Activated naive CD8-positive, alpha-beta T cell treated with anti-CD3 and anti-CD28 coated beads, Interleukin-2, amount 10 ng/mL, durations not matched to agents 7 days and 5 days (primary cell): ENCODE measurements at places on chromosomes 2 and 18. TPM values are rescaled to one million over a fixed set of nuclear protein-coding genes. Genes with fewer than 3 reads are reported as not detected.

DNA sequence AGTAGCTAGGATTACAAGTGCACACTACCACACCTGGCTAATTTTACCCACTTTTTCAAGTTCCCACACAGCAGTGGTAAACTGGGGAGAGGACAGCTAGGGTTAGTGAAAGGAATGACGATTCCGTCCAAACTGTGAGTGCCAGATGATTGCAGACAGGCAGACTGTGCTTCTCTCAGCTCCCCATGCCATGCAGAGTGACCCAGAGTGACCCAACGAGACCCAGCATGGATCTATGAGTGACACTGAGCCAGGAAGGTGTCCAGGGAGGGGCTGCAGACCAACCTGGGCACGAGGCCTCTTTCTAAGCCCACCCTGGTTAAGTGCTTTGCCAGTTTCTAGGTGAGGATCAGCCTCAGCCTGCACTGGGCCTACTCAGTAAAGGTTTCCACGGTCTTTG, 7.7 kb upstream of the KLF11 start:
- H3K27ac ChIP-seq = no peak overlapping the region
- H3K36me3 ChIP-seq = no peaks in the 10 kb centered on the region
- H3K27me3 ChIP-seq = peaks cover 15% of the 10 kb centered on the region
- DNase-seq = no peak
- no peak overlapping the region for H3K4me3 ChIP-seq
- peaks cover 2% of the 10 kb centered on the region for H3K4me1 ChIP-seq

- DNase-seq = no peak
- H3K27ac ChIP-seq = no peak overlapping the region
- H3K36me3 ChIP-seq = no peaks in the 10 kb centered on the region
- H3K27me3 ChIP-seq = no peaks in the 10 kb centered on the region
- H3K4me3 ChIP-seq = no peak overlapping the region
These were observed 250.9 kb downstream of the PTH2R start for GRCh38 chr2:208657468-208657867.

DNA sequence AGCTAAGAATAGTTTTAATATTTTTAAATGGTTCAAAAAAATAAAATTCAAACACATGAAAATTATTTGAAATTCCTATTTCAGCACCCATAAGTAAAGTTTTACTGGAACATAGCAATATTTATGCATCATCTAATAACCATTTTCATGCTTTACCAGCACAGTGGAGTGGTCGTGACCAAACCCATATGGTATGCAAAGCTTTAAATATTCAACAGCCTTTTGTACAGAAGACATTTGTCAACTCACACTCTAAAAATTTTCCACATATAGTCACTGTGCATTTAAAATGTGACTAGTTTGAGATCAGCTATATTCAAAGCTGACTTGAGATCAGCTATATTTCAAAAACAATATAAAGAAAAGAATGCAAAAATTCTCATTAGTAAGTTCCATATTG, 46.2 kb downstream of the PUM2 start:
- H3K4me3 ChIP-seq = no peak overlapping the region
- no peak for DNase-seq
- H3K36me3 ChIP-seq = peaks cover 26% of the 10 kb centered on the region
- H3K27me3 ChIP-seq = no peaks in the 10 kb centered on the region
- peaks cover 5% of the 10 kb centered on the region for H3K4me1 ChIP-seq

- no peak for DNase-seq
- peaks cover 75% of the 10 kb centered on the region for H3K4me1 ChIP-seq
- peak overlapping the region; percentile 100 for H3K27ac ChIP-seq
- peak overlapping the region; percentile 64 for H3K4me3 ChIP-seq
- H3K27me3 ChIP-seq = no peaks in the 10 kb centered on the region
These were observed 96.5 kb downstream of the ZFP36L2 start for GRCh38 chr2:43129676-43130547.

DNA sequence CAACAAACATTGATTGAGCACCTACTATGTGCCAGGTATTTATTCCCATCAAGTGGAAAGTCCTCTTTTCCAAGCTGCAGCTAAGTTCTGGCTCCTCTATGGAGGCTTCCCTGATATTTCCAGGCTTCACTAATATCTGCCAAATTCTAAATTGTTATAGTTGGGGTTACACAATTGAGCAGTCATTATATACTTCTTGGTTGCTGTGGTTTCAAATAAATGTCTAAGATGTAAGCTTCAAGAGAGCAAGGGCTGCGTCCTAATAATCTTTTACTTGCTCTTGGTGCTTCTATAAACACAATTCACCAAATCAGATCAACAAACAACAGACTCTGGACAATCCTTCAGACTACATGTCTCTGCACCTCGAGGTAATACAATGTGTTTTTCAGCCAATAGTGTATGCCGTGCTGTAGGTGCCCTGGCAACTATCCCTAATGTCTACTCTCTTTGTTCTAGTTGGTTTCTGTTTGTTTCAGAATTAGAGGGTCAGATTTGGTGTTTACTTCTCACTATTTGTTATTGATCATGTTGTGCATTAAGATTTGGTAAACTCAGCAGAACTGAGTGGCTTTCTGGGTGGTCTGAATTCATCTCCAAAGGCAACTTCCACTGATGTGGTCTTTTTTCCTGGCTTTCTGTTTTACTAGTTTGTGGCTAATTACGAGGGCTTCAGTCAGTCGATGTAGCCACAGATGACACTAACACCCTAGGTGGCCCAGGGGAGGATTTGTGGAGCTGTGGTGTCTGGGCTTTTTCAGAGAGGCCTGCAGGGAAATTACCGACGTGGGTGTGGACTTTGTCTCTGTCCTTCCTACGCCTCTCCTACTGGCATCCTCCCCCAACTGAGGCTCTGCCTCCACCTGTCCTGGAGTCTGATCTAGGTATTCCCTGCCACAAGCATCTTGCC, 50.4 kb downstream of the CDCA7 start:
- no peak overlapping the region for H3K27ac ChIP-seq
- no peak overlapping the region for H3K4me3 ChIP-seq
- H3K4me1 ChIP-seq = peaks cover 6% of the 10 kb centered on the region
- DNase-seq = no peak

DNA sequence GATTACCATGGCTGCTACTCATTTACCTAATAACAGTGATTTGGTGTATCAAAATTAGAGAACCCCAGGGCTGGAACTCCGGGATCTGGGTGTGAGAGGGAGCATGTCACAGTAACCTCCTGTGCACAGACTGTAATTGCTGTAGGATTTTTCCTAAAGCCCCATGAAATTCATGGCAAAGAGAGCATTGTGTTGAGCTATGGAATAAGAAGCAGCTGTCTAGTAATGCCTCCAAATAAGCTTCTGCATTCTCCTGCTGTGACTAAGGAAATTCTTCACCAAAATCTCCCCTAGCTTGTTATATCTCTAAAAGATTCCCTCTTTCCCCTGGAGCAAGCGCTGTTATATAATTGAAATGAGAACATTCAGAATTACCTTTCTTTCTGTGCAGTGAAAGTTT, 158.1 kb upstream of the SPATS2L start:
- H3K27me3 ChIP-seq = peaks cover 8% of the 10 kb centered on the region
- H3K4me1 ChIP-seq = no peaks in the 10 kb centered on the region
- H3K36me3 ChIP-seq = no peaks in the 10 kb centered on the region
- no peak for DNase-seq
- no peak overlapping the region for H3K4me3 ChIP-seq
- H3K27ac ChIP-seq = no peak overlapping the region

- no peaks in the 10 kb centered on the region for H3K27me3 ChIP-seq
- H3K4me1 ChIP-seq = no peaks in the 10 kb centered on the region
- no peak overlapping the region for H3K27ac ChIP-seq
- H3K4me3 ChIP-seq = no peak overlapping the region
- H3K36me3 ChIP-seq = peaks cover 4% of the 10 kb centered on the region
- DNase-seq = no peak
These were observed 317.5 kb upstream of the TRIB2 start for GRCh38 chr2:12399240-12399639.

DNA sequence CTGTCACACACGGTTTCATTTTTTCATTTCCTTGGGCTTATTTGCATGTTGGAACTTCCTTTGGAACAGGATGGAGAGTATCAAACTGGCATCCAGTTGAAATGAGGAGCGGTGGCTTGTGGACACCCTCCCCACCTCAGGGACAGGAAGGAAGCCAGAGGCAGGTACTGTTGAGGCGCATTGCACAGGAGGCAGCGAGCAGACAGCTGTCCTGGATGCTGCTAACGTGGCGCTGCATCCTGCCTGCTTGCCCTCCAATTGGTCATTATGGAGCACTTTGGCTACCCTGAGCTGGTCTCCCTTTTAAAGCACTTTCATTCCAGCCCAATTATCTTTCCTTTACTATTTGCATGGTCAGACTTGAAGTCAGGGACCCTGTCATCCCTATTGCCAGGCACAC, 80.7 kb upstream of the ITGA4 start:
- H3K36me3 ChIP-seq = peaks cover 20% of the 10 kb centered on the region
- peaks cover 18% of the 10 kb centered on the region for H3K4me1 ChIP-seq
- no peak overlapping the region for H3K4me3 ChIP-seq
- no peak for DNase-seq
- no peak overlapping the region for H3K27ac ChIP-seq

DNA sequence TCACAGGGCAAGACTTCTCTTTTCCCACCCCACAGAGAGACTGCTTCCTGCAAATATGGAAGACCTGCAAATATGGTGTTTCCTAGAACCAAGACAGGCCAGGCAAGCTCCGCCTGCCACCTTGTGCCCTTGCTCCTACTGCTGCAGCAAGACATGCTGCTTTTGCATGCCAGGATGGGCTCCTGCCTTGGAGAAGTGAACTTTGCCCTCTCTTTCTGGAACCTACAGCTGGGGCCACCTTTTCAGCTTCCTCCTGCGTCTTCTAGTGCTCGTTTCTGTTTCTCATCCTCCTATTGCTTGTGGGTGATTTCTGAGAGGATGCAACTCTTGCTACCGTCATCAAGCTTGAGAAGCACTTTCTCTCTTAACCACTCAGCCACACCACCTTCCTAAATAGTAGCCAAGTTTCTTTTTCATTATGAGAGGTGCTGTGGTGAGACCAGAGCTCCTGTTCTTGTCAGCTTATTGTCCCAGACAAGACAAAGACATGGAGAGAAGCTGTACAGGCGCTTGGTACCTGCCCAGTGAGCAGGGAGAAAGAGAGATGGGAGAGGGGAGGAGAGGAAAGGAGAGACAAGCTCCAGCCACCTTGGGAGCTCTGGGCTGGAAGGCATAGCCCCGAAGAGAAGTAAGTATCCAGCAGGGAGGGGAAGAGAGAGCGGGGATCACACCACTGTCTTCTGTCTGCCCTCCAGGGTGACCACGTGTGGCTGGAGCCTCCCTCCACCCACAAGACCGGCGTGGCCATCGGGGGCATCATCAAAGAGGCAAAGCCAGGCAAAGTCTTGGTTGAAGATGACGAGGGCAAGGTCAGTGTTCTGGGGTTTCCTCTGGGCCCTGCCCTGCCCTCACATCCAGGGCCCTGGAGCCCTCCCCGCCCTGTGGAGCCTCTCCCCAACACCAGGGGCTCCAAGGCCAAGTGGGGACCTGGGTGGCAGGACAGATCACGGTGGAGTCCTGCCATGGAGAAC, 28.3 kb downstream of the MYO7B start:
- H3K4me3 ChIP-seq = peak overlapping the region; percentile 87
- DNase-seq = peak; percentile 53
- peaks cover 23% of the 10 kb centered on the region for H3K4me1 ChIP-seq

GRCh38 chr2:9613291-9613690, 17.5 kb downstream of the YWHAQ start:
- no peak for DNase-seq
- no peak overlapping the region for H3K4me3 ChIP-seq

DNA sequence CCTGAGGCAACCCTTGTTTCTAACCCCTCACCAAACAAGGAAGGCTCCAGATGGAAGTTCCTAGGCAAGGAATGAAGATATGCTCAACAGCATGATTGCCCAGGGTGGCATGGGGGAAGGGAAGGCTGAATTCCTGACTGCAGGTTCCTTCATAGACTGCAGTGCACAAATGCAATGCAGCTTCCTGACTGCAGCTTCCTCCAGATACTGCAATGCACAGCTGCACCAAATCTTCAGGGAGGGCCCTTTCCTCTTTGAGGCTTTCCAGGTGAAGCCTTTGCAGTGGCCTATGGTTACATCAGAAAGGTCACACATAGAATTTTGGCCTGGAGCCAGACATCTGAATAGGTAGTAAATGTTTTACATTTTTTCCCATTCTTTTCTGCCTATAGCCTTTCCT, 58.8 kb upstream of the DYNAP start:
- H3K4me3 ChIP-seq = no peak overlapping the region
- H3K36me3 ChIP-seq = no peaks in the 10 kb centered on the region
- H3K27ac ChIP-seq = no peak overlapping the region
- no peak for DNase-seq
- H3K27me3 ChIP-seq = no peaks in the 10 kb centered on the region

DNA sequence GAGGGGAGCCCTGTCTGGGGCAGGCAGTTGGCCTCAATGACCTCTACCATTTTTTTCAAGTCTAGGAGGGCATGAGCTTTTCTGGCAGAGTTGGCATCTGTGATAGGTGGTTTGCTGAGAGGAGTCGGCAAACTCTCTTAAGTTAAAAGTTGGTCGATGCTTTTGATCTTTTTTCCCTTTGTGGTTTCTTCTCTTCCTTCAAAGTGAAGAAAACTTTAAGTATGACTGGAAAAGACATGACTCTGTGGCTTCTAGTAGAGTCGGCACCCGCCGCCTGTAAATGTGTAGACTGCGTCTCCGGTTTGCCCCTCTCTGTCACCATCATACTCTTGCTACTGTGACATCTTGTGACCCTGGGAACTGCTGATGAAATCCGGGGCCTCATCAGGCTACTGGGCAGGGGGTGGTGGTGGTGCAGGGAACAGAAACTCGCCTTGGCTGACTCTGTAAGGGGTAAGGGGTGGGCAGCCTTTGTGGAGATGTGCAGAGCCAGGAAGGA, 21.1 kb downstream of the INPP5D start:
- H3K36me3 ChIP-seq = peaks cover 55% of the 10 kb centered on the region
- peaks cover 79% of the 10 kb centered on the region for H3K4me1 ChIP-seq
- DNase-seq = no peak
- H3K27ac ChIP-seq = peak overlapping the region; percentile 90
- peak overlapping the region; percentile 74 for H3K4me3 ChIP-seq
- H3K27me3 ChIP-seq = no peaks in the 10 kb centered on the region

GRCh38 chr2:197108758-197109157, 182.3 kb upstream of the PGAP1 start:
- H3K4me3 ChIP-seq = no peak overlapping the region
- peaks cover 15% of the 10 kb centered on the region for H3K4me1 ChIP-seq
- H3K27ac ChIP-seq = no peak overlapping the region
- no peaks in the 10 kb centered on the region for H3K27me3 ChIP-seq
- DNase-seq = no peak
- peaks cover 16% of the 10 kb centered on the region for H3K36me3 ChIP-seq

GRCh38 chr2:100749771-100750542, 70.0 kb upstream of the NPAS2 start:
- H3K4me1 ChIP-seq = peaks cover 12% of the 10 kb centered on the region
- DNase-seq = no peak
- H3K27me3 ChIP-seq = peaks cover 27% of the 10 kb centered on the region
- peaks cover 2% of the 10 kb centered on the region for H3K36me3 ChIP-seq

CHRND gene
- not detected for total RNA-seq
